Activated gamma-delta T cell treated with anti-CD3 and anti-CD28 coated beads, Interleukin-2, amount 50 U/mL, for 16 hours (primary cell): ENCODE measurements at places on chromosomes 16 and 17.

DNA sequence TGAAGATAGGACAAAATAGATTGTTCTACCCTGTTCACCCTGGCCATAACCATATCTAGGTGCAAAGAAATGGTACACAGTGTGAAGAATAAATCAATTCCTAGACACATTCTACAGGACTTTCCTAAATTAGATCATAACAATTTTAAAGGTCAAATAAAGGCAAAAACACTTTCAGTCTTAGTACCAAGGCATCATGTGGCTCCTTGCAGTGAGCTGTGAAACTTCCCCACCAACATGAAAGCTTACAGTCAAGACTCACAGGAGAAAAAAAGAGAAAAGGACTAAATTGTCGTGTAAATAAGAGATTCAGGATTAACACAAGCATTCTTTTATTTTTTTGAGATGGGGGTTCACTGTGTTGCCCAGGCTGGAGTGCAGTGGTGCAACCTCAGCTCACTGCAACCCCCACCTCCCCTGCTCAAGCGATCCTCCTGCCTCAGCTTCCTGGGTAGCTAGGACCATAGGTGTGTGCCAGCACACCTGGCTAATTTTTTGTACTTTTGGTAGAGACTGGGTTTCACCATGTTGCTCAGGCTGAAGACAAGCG, 14.2 kb downstream of the NSMCE1 start:
- no peak for DNase-seq

DNA sequence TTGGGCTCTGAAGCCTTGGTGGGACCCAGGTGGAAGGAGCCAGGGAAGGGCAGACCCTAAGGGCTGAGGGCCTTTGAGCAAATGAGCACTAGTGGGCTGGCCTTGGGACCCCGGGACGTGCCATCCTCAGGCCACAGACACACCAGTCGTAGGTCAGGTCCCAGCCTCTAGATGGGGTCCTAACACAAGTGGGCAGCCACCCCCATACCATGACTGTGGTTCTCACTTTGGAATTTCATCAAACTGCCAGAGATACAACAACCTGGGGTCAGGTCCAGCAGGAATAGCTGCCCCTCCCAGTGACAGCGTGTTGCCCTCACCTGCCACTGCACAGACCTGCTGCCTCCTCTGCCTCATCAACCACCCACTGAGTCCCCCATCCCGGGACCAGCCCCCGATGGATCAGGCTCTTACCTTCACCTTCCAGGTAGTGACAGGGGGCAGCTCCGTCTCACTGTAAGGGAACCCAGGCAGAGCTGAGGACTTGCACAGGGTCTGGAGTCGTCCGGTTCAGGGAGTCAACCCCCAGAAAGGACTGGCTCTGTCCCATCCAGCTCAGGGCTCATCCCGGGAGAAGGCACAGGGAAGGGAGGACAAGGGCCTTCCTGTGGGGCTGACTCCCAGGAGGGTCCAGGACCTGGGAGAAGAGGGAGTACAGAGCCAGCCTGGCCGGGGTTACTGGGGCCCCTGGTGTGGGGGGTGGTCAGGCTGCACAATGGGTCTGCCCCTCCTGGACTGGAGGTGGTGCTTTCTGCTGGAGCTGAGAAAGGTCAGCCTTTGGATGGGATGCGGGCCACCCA, 40.0 kb downstream of the LGALS9 start:
- DNase-seq, result no peak

DNA sequence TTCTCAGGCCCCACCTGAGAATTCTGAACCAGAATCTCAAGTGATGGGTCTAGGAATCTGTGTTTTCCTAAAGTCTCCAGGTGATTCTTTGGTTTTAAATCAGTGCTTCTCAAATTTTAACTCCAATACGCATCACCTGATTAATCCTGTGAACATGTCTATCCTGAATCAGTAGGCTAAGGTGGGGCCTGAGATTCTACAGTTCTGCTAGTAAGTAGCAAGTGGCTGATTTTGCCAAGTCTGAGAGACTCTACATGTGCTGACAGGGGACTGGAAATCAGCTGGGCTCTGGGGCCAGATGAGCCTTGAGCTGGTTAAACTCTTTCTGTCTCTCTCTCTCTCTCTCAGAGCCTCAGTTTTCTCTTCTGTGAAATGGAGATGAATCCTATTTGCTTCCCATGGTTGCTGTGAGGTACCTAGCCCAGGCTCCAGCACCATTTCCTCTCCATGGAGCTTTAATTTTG, 9.0 kb downstream of the CCR7 start:
- no peak for DNase-seq

GRCh38 chr17:36602924-36603384, 1.6 kb downstream of the MRM1 start:
- DNase-seq, result peak; percentile 47

DNA sequence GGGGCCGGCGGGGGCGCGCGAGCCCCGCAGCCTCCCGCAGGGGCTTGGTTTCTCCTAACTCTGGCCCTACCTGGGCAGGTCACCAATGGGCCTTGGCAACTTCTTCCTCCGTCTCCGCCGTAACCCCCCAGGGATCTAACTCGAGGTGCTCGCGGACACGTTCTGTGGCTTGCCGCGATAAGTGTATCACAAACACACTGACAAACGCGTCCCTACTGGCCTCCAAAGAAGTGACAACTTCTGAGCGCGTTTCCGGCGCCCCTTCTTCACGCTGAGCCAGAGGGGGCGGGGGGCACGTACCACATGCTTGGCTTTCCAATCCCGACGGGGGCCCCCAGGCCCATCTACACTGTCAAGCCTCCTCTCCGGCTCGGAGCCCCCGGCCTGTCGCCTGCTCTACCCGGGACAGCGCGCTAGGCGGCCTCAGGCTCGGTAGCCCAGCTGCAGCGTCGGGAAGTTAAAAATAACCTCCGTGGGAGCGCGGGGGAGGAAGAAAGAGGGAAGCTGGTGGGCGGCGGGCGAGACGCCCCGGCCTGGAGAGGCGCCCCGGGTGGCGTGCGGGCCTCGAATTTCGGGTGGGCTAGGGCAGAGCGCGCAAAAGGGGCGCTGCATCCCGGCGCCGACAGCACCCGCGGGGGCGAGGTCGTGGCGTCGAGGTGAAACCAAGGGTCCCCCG, 725 bp upstream of the SPHK1 start:
- DNase-seq, result peak; percentile 25

- no peak for DNase-seq
These were observed 172.9 kb upstream of the CPHXL start for GRCh38 chr16:75899163-75899562.

GRCh38 chr16:24610416-24610755, 71.0 kb downstream of the RBBP6 start:
- DNase-seq, result no peak

DNA sequence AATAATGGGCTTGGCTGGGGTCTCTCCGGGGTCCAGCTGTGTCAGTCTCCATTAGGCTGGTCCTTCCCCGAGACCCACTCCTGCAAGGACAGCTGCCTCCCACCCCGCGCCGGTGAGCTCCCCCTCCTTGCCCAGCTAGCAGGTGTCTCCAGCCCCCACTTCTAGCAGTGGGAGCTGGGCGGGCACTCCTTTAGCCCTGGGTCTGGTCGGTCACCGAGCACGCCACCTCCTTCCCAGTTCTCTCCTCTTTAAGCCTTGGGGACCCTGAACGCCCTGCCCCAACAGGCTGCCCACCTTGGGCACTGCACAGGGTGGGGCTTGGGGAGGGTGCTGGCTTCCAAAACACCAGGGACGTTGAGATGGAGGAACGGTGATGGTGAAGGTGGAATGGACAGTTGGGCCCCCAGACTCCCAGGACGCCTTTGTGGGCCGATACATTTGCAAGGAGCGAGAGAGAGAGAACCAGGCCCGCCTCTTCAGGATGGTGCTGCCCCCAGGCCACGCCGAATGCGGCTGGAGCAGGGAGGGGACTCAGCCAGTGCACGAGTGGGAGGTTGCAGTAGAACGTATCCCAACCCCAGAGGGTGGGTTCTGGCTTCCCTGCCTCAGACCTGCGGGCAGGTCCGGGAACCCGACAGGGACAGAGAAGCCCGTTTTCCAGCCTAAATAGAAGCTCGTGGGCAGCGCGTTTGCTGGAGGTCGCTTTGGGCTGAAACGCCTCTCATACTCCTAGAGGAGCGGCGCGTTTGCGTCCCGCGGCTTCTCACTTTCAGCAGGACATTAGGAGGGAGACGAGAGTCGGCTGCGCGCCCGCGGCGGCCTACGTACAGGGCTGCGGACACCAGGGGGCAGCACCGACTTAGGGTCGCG, 10.7 kb downstream of the TBX2 start:
- DNase-seq, result peak; percentile 68
